Activated naive CD4-positive, alpha-beta T cell treated with anti-CD3 and anti-CD28 coated beads, Interleukin-2, amount 50 U/mL, for 16 hours (primary cell): ENCODE measurements at places on chromosomes 7 and 10.

GRCh38 chr10:47233631-47234030 lies 66.4 kb upstream of the GDF10 start:
- DNase-seq: no peak

- DNase-seq: no peak
These were observed 54.2 kb upstream of the FRMD4A start for GRCh38 chr10:14384915-14385314.

DNA sequence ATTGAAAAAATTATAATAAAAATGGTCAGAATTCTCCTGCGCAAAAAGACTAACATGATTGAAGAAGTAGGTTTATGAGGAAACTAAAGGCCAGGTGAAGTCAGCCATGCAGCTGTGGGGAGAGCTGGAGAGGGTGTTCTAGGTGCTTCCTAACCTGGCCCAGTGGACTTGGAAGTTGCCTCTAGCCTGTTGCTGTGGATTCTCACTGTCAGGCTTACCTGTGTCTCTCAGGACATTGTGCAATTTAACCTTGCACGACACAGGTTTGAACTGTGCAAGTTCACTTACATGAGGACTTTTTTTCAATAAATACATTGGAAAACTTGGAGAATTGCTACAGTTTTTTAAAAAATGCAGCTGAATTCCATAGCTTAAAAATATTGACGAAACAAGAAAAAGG lies 266.4 kb downstream of the CXCL12 start:
- DNase-seq: no peak

DNA sequence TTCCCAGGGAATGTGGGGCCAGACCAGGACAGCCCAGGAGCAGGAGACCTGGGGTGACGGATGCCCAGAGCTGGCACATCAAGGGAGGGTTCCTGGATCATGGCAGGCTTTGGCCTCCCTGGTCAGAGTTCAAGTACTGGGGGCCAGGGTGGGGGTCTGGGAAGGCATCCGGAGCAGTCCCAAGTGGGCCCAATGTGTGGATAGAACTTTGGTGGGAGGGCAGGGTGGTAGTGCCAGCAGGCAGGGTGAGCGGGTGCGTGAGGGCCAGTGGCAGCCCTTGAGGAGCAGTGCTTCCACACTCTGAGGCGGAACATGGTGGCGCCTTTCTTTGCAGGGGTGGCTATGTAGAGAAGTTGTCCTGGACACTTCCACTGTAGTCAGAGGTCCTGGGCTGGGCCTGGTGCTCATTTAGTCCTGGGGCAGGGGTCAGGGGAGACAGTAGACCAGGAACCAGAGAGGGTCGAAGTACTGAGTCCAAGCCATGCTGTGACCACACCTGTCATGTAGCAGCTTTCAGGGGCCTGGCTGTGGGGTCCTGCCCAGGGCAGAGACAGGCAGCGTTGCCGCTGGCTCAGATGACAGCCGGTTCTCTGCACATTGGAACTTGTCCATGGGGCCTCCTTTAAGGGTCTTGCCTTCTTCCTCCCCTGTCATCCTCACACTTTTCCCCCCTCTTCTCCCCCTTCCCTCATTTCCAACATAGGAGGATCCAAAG lies 22.2 kb upstream of the CSGALNACT2 start:
- no peak for DNase-seq

DNA sequence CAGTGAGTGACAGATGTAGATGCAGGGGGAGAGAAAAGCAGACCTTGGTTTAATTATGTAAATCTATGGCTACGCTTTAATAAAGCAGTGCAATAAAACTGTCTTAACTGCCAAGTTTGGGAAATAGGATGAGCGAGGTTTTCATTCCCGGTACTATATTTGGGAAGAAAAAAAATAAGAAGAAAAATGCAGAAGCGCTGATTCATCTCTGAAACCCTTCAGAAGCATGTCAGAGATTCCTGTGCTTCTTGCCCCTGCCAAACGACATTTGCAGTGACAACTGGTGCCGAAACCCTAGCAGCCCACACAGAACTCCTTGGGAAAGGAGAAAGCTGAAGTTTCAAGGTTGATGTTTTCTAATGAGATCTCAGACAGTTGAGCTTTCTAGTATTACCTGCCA lies 380.7 kb downstream of the REEP3 start:
- DNase-seq: no peak

- DNase-seq: no peak
These were observed 62.0 kb downstream of the EPDR1 start for GRCh38 chr7:37982423-37982822.

- DNase-seq: no peak
These were observed 37.9 kb downstream of the GLI3 start for GRCh38 chr7:42198974-42199668.

- no peak for DNase-seq
These were observed 53.9 kb upstream of the SKAP2 start for GRCh38 chr7:26918241-26918640.

GRCh38 chr10:13346283-13347042 lies 1.6 kb downstream of the SEPHS1 start:
- no peak for DNase-seq

GRCh38 chr10:105974803-105975456 lies 1189.6 kb downstream of the SORCS1 start:
- no peak for DNase-seq

GRCh38 chr10:110141185-110141584 lies 66.2 kb upstream of the MXI1 start:
- DNase-seq: no peak

DNA sequence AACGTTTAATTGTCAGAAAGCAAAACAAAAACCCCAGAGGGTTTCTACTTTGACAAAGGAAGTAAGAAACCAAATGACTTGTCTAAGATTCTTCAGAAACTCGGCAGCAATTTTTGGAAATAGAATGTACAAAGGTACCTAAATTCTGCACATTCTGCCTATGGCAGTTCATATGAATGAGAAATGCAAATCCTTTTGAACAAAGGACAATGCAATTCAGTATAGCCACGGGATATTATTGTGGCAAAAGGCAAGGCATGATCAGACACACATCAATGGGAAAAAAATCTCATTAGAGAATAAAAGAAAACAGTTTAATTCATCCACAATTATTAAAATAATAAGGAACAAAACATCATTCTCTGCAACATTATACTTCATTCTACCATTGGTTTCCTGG lies 93.4 kb downstream of the SEMA3C start:
- no peak for DNase-seq

GRCh38 chr7:156578578-156578940 lies 62.0 kb upstream of the RNF32 start:
- no peak for DNase-seq

DNA sequence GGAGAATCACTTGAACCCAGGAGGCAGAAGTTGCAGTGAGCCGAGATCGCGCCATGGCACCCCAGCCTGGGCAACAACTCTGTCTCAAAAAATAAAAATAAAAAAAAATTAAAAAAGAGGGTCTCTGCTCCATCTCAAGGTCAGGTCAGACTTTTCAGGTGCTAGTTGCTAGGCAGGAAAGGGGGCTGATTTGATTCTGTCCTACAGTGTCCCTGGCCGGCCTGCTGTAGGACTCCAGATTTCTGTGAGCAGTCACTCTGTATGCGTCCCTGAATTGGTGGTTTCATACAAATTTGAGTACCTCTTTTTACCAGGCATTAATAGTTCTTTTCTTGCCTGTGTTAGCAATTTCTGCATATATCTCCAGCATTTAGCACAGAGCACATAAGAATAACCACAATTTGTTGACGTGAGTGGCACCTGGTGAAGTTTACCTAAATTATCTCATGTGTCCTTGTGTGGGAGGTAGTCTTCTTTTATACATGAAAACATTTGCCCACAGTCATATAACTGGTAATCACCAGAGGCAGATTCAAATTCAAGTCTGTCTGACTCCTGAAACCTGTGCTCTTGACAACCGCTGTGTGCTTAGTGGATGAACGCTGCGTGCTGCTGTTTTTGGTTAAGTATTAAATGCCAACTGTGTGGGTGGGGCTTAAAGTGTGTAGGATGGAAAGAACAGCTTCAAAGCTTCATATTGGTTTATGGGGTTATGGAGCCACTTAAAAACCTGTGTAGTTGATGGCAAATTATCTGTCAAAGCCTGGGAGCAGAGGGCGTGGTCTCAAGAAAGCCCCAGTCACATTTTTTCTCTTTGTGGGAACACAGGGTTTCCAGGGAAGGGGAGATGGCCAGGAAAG lies 3.2 kb upstream of the ZNF775 start:
- DNase-seq: peak; percentile 61

DNA sequence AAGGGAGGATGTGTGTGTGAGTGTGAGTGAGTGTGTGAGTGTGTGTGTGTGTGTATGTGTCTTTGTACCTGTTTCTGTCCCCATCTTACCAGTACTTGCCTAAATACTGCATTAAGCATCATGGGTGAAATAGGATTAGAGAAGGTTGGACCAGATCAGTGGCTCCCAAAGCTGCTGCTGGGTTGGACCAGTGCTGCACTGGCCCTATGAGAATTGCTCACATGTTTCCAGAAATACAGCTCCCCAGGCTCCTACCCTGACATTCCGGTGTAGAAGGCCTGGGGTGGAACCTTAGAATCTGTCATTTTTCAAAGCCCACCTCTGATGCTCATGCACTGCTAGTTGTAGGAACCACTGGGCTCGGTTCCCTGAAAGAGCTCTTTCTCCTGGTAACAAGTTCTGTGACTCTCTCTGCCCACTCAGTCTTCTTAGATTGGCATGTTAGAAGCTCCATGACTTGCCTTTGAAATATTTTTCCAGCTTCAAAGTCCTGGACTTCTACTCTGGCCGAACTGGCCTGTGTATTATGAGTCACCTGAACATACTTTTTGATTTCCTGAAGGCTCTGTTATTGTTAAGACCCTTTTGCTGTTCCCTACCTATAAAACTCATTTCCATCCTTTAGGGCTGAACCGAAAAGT lies 224.7 kb downstream of the CUX1 start:
- no peak for DNase-seq

- no peak for DNase-seq
These were observed 100.0 kb upstream of the TRIM24 start for GRCh38 chr7:138359870-138360559.

GRCh38 chr7:44111761-44112160 lies 7.6 kb downstream of the AEBP1 start:
- DNase-seq: no peak

DNA sequence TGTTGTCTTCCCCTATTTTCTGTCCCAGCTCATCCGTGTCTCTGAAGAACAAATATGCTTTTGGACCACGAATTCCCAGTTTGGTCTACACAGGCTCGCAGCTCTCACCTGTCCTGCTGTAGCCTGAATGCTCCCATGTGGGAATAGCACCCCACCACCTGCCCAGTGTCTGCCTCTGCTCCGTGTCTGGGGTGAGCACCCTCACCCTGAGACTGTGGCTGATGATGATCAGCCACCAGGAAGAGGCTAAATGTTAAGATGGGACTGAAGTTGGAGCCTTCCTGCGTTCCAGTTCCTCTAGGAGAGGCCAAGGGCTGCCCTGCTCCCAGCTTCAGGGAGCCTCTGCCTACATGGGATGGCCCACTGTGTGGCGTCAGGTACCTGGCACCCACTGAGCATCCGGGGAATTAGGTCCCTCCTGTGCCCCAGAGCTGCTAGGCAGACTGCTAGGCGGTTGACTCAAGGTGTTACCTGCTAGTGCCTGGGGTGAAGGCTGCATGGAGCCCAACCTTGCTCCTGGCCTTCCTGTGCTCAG lies 3.7 kb downstream of the PGAM2 start:
- DNase-seq: no peak

- no peak for DNase-seq
These were observed 8.6 kb downstream of the CPA5 start for GRCh38 chr7:130353196-130353595.

GRCh38 chr7:139931190-139931934 lies 102.3 kb downstream of the TBXAS1 start:
- DNase-seq: no peak

- DNase-seq: no peak
These were observed 93.5 kb downstream of the ZNF783 start for GRCh38 chr7:149355390-149356048.

- no peak for DNase-seq
These were observed 269.9 kb upstream of the FERD3L start for GRCh38 chr7:19415123-19415522.

DNA sequence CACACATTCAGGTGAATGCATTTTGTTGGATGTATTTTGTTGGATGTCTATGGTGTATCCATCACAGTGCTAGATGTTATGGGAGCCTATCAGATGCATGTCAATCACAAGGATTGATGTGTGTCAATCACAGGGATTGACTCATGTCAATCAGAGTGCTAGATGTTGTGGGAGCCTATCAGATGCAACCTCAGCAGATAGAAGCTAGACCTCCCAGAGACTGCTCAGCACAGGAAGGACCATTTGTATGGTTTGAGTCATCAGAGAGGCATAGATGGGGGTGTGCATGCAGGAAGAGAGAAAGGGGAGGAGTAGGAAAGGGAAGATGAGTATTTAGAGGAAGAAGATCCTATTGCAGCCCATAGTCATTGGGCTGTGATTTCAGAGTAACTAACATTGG lies 48.3 kb upstream of the PITRM1 start:
- no peak for DNase-seq

DNA sequence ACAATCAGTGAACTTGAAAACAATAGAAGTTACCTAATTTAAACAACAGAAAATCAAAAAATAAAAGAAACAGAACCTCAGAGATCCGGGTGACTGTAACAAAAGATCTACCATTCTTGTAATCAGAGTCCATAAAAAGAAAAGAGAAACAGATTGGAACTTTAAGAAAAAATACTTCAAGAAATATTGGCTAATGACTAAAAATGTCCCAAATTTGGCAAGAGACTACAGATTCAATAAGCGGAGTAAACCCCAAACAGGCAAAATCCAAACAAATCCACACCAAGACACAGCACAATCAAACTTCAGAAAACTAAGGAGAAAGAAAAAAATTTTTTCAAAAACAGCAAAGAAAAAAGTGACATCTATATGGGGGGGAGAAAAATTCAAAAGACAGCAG lies 15.1 kb downstream of the GSAP start:
- DNase-seq: no peak

GRCh38 chr7:140732416-140732815 lies 35.9 kb downstream of the NDUFB2 start:
- no peak for DNase-seq

- DNase-seq: no peak
These were observed 285.4 kb downstream of the SNX13 start for GRCh38 chr7:17654940-17655339.

- DNase-seq: no peak
These were observed 362.5 kb downstream of the MAGI2 start for GRCh38 chr7:79091011-79091410.

DNA sequence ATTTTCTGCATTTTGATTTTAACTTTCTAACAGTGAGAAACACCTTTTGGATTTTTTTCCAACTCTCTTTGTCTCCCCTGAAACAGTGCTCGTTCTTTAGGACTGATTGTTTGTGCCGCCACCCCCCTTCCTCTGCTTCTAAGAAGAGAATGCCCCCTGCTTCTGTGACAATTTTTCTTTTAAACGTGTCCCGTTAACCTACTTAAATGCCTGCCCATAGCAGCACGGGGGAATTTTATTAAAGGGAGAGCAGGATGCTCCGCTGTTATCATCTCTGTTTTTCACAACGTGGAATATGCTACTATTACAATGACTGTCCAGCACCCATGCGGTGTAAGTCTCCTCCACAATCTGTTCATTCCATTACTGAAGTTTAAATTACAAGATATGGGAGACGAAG lies 67.8 kb downstream of the SVIL start:
- no peak for DNase-seq
